ENCODE measurements at places on chromosomes 7 and 10.
A peak's percentile ranks its signal among the peaks of the same experiment; 100 is the strongest.

GRCh38 chr10:46251857-46252847 is 34.6 kb upstream of the ANTXRL start:
- no peak for DNase-seq

- no peak for DNase-seq
Observed at GRCh38 chr10:6274040-6274439, 71.3 kb downstream of the PFKFB3 start.

DNA sequence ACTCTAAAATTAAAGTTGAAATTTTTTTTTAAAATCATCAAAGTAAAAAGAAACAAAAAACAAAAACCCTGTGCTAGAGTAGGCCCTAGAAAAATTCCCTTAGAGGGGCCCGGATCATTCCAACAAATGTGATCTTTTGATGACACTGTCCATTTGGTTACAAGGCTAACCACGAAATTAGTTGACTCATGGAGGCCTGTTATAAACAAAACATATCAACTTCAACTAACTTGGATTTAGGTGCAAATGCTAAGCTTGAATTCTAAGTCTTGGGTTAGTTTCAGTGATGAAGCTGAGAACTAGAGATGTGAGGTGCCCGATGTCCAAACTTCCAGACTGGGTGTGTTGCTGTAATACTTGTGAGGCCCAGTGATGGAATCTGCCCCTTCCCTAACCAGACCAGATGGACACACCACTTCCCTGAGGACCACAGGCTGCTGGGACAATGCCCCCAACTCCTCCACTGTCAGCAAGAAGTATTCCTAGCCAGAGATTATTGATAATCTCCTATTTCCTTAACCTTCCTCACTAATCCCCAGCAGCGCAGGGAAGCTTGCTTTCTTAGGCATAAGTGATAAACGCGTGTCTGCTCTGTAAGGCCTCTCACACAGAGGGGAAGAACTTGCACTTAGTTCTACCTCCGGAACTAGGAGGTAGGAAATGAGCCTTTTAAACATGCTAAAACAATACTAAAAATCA is 108.7 kb downstream of the RAPGEF5 start:
- no peak for DNase-seq

DNA sequence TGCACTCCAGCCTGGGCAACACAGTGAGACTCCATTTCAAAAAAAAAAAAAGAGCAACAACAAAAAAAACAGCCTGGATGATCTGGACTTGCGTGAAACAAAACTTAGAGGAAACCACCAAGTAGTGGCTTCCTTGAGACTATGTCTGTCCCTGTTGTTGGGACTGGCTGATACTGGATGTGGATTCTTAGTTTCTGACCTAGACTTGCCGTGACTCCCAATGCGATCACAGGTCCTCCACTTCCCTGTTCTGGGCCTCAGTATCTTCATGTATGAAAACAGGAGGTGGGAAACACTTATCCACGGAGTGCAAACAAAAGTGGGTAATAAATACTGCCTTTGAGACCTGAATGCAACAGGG is 125.7 kb downstream of the PRPF18 start:
- no peak for DNase-seq

DNA sequence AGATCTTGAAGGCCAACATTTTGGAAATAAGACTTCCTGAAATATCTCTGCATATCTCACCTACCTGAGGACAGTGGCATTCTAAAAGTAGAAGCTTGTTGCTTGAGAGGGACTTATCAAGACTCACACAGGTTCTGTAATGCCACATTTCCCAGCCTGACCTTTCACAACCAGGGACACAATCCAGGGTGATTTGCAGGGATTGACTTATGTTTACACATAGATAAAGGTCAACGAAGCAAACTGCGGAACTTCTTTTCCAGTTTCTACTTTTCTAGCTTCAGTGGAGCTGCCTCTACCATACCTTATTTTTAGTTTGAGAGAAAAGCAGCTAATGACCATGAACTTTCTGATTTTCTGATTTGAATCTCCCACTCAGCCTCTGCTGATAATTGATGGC is 148.7 kb downstream of the SLC16A9 start:
- DNase-seq, result no peak

- no peak for DNase-seq
Observed at GRCh38 chr7:155807789-155808548, 4.3 kb downstream of the SHH start.

GRCh38 chr7:70849580-70850235 is 282.2 kb upstream of the GALNT17 start:
- DNase-seq, result no peak

- DNase-seq, result no peak
Observed at GRCh38 chr10:72083790-72084459, 4.4 kb downstream of the SPOCK2 start.

DNA sequence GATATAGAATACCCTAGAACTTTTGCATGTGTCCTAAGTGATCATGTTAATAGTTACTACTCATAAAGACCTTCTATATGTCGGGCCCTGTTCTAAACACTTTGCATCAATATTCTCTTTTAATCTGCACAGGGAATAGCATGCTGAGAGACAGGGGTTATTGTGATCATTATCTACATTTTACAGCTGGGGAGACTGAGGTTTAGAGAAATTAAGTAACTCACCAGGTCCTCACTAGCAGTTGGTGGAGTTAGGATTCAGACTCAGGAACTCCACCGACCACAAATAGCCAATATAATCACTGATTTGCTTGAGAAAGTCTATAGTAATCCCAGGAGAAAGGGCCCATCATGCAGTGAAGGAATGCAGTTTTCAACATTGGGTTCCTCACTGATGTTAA is 111.2 kb upstream of the ADO start:
- DNase-seq, result no peak

DNA sequence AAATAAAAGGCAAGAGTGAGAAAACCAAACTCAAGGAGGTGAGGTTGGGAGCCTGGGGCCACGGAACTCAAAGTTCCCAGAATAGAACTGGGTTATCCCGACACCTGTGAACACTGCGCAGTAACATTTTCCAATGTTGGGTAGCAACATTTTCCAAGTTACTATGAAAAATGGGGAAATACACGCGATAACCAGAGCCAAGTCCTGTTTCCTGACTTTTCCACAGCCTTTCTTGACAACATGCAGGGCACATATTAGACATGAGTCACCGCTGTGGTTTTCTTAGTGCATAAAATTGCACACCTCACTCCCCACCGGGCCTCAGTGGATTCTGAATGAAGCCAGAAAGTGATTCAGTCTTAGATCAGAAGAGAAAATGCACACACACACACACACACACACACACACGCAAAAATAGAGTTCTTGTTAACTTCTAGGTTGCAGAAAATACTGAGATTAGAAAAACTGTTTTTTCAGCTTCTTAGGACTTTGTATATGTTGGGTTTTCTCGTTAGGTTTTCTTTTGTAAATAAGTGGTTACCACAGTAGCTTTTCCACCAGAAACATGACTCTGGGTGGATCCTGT is 70.0 kb downstream of the CAMK1D start:
- DNase-seq, result peak; percentile 99

DNA sequence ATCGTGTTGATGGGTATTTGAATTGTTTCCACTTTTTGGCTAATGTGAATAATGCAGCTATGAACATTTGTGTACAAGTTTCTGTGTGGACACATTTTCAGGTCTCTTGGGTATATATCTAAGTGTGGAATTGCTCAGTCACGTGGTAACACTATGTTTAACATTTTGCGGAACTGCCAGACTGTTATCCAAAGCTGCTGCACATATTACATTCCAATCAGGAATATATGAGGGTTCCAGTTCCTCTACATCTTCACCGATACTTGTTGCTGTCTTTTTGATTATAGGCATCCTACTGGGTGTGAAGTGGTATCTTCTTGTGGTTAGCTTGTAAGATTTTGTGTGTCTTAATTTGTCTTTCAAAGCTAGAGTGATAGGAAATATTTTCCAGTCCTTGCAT is 6.8 kb downstream of the PTPN12 start:
- DNase-seq, result no peak

GRCh38 chr10:13670311-13670710 is 83.5 kb downstream of the PRPF18 start:
- no peak for DNase-seq

- no peak for DNase-seq
Observed at GRCh38 chr7:107045195-107045960, 873 bp downstream of the PRKAR2B start.

DNA sequence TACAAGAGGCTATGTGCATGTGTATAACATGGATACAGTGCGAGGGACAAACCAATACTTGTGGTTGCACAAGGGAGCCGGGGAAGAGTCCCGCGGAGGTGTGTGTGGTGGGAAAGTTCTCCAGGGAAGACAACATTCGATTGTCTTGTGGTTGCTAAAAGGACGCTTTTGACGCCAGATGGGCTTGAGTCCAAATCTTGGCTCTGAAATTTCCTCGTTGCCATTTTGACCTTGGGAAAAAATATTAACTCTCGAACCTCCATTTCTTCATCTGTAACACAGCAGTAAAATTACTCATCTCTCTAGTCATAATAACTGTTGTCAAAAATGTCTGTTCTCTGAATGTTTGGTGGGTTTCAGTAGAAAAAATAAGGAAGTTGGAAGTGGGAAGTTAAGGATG is 16.5 kb downstream of the PLXDC2 start:
- no peak for DNase-seq

DNA sequence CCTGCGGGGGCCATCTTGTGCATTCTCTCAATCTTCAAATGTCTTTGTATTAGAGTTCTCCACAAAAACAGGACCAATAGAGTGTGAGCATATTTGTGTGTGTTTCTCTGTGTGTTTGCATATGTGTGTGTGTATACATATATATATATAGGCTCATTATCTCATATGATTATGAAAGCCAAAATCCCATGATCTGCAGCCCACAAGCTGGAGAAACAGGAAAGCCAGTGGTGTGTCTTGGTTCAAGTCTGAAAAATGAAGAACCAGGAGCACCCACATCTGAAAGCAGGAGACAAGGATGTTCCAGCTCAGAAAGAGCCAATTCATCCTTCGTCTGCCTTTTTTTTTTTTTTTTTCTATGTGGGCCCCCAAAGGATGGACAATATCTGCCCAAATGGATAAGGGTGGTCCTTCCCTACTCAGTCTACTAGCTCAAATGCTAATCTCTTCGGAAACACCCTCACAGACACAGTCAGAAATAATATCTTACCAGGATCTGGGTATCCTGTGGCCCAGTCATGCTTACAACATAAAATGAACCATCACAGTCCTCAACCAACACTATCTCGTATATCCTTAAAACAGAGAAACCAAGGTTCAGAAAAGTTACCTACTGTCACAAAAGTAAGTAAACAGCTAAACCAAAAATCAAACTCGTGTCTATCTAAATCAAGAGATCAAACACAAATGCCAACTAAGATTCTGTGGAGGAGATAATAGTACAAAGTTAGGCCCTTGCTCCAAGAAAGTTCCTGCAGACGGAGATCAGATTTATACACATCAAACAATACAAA is 141.9 kb downstream of the JMJD1C start:
- DNase-seq, result no peak

- DNase-seq, result no peak
Observed at GRCh38 chr10:131703941-131704340, 196.9 kb upstream of the PPP2R2D start.

GRCh38 chr7:32043688-32044087 is 26.5 kb downstream of the PDE1C start:
- DNase-seq, result no peak

GRCh38 chr7:41621953-41622831 is 80.7 kb downstream of the INHBA start:
- no peak for DNase-seq

DNA sequence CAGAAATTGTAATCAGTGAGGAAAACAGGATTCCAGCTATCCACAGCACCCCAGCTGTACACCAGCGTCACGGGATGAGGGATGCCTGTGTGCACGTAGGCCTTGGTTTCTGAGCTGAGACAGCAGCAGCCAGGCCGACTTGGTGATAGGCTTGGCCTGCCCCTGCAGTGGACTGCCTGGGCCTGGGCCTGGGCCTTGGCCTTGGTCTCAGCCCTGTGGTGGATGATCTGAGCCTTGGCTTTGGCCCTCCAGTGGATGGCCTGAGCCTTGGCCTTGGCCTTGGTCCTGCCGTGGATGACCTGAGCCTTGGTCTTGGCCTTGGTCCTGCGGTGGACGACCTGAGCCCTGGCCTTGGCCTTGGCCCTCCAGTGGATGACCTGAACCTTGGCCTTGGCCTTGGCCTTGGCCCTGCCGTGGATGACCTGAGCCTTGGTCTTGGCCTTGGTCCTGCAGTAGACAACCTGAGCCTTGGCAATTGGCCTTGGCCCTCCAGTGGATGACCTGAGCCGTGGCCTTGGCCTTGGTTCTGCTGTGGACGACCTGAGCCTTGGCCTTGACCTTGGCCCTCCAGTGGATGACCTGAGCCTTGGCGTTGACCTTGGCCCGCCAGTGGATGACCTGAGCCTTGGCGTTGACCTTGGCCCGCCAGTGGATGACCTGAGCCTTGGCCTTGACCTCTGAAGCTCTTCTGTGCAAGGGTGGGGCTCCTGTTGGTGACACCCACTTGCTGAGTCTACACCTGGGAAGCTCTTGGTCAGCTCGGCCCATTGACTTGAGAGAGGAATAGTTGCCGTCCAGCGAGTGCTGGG is 93.8 kb downstream of the CUX1 start:
- peak; percentile 29 for DNase-seq

DNA sequence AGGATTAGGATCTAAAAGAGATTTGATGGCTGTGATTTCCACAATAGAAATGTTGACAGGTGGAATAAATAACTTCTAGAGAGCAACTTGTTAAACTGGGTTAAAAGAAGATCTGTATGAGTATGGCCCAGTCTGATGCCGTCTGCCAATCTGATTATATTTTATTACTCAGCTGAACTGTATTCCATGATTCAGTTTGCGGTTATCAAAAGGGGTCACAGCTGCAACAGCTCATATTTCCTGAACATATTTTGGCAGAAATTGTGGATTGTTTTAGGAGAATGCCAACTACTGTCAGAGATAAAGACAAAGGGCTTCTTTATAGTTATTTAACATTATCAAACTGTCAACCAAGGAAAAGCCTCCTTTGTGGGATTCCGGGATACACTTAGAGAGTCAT is 244.8 kb upstream of the MINDY3 start:
- peak; percentile 1 for DNase-seq

GRCh38 chr10:58817201-58817846 is 304.7 kb downstream of the BICC1 start:
- no peak for DNase-seq

All from fibroblast of skin of abdomen (primary cell).